ENCODE measurements at places on chromosomes 12 and 14.

DNA sequence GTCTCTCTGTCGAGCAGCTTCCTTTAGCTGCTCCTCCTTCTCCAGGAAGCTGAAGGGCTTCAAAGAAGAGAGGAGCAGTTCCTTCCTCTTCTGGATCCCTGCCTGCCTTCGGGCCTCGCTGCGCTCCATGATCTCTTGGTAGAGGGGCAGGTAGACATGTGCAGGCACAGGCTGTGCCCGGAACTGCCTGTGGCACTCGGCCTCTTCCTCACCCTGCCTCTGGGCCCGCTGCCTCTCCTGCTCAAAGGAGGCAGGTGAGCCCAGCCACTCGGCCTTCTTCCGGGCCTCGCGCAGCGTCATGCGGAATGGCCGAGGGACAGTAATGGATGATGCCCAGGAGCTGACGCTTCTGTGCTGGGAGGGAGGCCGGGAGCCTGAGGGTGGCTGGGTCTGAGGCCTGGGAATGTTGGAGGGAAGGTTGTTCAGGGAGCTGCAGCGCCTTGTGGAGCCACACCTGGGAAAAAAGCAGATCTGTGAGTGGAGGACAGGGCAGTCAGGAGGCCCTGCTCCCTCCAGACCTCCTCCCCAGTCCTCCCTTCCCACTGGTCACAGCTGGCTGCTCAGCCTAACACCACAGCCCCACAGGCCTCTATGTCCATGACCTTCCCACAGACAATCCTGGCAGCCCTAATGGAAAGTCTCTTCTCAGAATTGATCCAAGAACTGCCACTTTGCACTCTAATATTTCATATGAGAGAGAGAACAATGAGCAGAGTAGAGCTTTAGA is 5.3 kb downstream of the FAM161B start:
- DNase-seq = no peak

DNA sequence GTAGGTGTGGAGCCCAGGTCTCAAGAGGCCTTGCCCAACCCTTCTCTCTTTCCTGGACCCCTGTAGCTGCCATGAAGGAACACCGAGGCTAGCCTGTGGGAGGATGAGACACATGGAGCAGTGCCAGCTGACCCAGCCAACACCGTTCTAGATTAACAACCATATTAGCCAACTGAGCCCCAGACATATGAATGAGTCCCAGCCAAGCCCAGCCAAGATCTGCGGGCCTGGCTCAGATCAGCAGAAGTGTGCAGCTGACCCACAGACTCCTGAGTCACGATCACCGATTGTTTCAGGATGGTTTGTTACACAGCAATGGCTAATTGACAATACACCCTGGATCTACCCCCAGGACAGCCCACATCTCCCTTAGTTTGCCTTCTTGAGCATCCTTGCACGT is 82.1 kb downstream of the NTF3 start:
- no peak for DNase-seq

DNA sequence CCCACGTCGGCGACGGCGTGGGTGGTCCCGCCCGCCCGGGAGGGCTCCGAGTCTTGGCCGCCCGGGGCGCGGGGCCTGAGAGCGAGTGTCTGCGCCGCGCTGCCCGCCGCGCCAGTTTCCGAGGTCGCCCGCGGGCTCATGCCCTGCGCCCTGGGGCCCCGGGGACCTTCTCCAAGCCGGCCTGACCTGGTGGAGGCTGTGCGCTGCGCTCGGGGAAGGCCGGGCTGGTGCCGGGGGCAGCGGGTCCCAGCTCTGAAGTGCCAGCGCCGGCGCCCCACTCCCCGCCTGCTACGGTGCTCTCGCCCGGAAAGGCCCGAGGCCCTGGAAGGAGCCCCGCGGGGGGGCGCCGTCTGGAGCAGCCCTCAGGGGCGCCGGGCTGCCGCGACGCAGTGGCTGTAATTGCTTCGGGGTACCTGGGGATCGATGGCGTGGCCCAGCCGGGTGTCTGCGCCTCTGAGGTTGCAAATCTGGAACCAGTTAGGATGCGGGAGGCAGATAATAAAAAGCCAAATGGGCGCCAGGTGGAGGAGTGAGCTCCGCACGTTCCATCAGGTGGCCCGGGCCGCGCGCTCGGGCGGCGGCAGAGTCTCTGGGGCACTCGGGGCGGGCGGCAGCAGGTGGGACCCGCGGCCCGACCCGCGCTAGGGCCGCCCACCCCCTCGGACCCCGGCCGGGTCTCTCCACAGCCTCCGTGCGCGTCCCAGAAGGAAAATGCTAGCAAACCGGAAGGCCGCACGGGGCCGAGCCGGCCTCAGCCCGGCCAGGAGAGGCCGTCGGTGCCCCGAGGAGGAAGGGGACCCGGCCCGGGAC is 102.3 kb upstream of the DIO3 start:
- DNase-seq = no peak

GRCh38 chr12:129190827-129191226 is 337.5 kb downstream of the GLT1D1 start:
- DNase-seq = no peak

DNA sequence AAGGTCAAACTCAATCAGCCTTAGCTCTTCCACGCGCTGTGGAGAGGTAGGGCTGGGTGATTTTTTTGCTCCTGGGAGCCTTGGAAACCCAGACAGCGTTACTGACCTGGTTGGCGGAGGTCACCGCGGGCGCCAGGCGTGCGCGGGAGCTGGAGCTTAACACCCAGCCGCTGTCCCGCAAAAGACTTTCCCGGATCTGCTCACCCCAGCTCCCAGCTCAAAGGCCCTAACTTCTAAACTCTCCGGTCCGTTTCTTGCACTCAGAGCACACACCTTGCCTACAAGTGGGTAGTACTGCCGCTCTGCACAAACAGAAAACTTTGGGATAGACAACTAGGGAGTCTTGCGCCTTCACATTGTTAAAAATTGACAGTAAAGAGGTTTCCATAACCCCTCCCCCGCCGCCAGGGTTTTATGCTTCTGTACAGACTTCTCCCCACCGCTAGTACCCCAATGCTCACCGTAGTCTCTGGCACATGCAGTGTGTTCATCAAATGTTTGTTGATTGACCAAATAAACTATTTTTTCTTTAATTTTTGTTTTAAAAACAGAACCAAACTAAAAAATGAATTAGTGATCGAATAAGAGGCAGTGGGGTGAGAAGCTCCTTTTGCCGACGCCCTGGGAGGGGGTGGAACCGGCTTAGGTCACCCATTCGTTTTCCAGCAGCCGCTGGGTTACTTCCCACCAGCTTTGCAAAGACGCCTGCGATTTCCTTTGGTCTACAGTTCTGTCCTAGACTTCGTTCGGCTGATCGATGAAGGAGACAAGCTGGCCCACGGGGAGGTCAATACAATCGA is 12.7 kb upstream of the TBX3 start:
- no peak for DNase-seq

DNA sequence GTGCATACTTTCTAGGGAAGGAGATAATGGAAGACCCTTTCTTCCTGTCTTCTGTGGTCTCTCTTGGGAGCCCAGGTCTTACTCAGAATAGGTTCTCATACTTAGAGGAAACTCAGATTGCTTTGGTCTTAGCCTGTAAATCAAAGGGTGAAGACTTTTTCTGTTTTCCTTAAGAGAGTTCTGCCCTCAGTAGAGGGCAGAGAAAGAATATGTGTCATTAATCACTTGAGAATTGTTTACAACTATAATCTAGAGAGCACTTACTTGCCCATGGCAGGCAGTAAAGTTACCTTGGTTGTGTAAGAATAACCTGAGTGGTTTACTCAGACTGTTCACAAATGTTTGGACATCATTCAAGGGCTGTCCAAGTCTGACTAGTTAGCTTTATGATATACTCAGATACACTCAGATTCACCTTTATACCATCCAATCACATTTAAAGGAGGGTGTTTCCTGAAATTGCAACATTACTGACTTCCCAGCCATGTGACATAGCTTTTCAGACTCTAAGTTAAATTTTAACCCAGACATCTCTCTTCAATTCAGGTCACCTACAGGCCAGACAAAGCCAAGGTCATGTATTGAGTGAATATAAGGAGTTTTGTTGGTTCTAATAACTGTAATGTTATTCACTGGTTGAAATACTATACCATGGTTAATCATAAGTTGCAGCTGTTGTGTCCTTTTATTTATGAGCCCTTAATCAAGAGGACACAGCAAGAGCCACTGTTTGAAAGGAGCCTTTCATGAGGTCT is 372.2 kb downstream of the RAD51B start:
- no peak for DNase-seq

DNA sequence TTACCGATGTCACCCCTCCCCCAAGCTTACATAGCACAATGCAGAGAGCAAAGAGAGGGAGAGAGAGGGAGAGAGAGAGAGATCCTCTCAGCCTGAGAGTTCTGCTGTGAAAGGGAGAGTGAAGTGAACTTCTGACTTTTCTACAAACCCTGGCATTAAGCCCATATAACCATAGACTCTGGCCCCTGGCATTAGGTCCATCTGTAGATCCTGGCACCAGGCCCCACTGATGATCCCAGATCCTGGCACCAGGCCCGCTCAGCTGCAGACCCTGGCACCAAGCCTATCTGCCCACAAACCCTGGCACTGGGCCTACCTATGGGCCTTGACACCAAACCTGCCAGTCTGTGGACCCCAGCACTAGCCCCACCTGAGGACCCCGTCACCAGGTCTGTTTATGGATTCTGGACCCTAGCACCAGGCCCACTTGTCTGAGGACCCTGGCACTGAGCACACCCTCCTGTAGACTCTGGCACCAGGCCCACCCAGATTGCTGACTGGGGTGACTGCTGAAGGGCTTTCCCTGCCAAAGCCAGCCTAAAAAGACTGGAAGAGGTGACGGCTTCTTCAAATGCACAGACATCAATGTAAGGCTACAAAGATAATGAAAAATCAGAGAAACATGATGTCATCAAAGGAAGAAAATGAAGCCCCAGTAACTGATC is 14.5 kb upstream of the KRT83 start:
- no peak for DNase-seq

- no peak for DNase-seq
Observed at GRCh38 chr12:3150931-3151835, 74.0 kb downstream of the TSPAN9 start.

DNA sequence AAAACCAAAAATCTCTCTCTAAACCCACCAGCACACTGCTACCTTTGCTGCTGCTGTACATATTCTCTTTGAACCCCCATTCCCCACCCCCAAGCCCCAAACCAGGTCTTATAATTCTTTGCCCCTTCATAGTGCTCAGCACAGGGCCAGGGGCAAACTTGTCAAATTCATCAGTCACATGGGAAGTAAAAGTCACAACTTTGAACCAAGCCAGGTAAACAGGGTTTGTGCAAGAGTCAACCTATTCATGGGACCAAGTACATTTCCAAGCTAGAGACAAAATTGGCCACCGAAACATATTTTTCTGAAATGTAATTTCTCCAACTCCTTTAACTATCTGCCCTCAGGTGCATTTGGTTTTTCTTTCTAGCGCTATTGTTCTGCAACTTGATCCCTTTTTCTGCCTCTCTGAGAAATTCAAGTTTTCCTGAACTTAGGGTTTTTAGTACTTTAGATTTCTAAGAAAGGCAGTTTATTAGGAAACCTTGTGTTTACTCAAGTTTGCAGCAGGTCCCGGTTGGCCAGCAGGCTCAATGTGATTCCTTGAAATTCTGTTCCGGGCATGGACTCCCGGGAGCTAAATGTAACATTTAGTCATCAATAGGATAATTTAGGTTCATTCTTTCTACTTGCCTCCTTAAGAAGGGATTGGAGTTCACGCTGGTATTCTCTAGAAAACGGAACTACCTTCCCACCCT is 230.5 kb downstream of the EFCAB11 start:
- no peak for DNase-seq

- DNase-seq = no peak
Observed at GRCh38 chr12:41585784-41586183, 397.7 kb downstream of the PDZRN4 start.

- no peak for DNase-seq
Observed at GRCh38 chr14:102497998-102498677, 11.4 kb downstream of the ANKRD9 start.

DNA sequence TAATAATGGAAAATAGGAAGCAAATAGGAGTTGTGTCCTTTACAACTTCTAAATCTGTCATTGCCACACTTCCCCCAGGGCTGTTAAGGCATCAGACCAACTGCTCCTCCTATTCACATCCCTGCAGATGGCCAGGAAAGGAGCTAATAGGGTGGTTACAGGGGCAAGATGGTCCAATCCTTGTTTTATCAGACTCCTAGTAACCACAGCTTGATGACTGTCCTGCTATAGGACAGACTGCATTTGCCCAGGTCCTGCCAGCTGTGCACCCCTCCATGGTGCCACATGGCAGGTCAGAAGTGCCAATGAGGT is 10.9 kb upstream of the KRT2 start:
- DNase-seq = no peak

- DNase-seq = no peak
Observed at GRCh38 chr12:20440408-20440807, 72.1 kb downstream of the PDE3A start.

GRCh38 chr12:23049180-23049579 is 424.2 kb downstream of the ETNK1 start:
- DNase-seq = no peak

- DNase-seq = no peak
Observed at GRCh38 chr12:10048526-10048925, 18.0 kb downstream of the CLEC9A start.

DNA sequence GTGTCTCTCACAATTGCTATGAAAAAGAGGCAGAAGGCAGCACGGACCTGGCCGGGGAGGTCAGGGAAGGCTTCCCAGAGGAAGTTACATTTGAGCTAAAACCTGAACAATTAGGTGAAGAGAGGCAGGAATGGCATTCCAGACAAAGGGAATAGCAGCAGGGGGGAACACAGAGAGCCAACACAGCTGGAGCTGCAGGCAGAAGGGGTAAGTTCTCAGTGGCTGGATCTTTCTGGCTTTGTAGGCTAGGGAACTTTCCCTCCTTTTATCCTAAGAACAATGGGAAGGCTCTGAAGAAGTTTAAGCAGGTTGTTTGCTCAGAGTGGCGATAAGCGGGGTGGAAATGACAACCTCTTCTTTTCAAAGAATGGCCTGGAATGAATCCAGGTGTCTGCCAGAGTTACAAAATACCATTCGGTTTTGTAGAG is 100.0 kb downstream of the PRIMA1 start:
- no peak for DNase-seq

DNA sequence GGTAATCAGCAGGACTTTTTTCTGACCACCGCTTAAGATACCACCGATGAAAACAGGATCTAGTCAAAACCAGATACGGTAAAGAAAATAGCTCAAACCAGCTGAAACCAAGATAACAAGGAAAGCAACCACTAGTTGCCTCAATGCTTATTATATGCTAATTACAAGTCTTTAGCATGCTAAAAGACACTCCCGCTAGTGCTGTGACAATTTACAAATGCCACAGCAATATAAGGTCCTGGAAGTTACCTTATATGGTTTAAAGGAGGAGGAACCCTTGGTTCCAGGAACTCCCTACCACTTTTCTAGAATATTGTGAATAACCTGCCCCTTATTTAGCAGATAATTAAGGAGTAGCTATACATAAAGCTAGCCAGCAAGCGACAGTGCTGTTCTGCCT is 976.4 kb upstream of the SEL1L start:
- no peak for DNase-seq

DNA sequence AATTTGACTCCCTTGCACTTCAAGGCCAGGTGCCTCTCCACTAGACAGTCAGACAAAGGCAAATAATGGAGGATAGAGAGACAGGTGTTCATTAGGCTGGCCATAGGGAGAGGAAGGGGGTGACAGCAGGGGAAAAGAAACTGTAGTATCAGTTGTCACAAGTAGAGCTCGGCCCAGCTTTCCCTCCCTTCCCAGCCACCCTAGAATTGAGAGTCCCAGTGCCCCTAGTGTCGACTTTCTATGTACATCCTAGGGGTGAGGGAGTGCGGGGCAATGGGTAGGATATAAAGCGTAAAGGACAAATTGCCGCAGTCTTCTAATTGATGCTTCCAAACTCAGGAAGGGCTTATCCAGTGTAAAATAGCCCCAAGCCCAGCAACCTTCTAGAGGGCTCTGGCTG is 39.0 kb downstream of the BAZ2A start:
- no peak for DNase-seq

GRCh38 chr12:122858171-122858570 is 22.9 kb downstream of the HIP1R start:
- no peak for DNase-seq
